Fibroblast of skin of scalp (primary cell): ENCODE measurements at places on chromosomes 6 and 20.
A peak's percentile ranks its signal among the peaks of the same experiment; 100 is the strongest.

DNA sequence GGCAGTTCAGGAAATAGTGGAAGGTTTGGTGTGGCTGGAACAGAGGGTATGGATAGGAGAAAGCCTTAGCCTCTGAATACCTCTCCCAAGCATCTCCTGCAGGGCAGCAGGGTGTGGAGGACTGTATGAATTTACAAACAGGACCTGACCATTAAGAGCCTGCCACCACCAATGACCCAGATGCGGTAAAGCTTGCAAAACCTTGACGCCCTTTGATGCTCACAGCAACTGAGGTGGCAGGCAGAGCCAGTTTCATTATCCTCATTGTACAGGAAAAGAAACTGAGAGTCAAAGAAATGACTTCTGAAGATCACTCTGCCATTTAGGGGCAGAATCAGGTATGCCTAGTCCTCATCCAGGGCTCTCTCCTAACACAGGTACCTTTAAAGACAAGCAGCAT is 2.4 kb downstream of the HM13 start:
- no peak for DNase-seq

GRCh38 chr20:19743640-19743995 is 14.4 kb upstream of the RIN2 start:
- DNase-seq: no peak

DNA sequence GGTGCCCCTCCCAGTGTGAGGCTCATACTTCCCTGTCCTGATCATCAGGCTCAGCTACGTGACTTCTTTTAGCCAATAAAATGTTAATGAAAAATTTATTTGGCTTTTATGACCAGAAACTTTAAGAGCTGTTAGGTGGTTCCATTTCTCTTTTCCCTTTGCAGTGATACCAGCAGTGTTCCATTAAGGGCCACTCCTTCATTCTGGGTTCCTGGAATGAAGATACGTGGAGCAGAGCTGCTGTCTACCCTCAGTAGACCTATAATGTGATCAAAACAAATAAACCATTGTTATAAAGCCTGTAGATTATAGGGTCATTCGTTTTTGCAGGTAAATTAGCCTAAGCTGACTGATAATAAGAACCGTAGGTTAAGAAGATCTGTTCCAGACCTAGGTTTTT is 228.0 kb downstream of the ZFAND3 start:
- no peak for DNase-seq

- DNase-seq: peak; percentile 22
Measured at GRCh38 chr6:90136176-90136575, 160.5 kb downstream of the BACH2 start.

DNA sequence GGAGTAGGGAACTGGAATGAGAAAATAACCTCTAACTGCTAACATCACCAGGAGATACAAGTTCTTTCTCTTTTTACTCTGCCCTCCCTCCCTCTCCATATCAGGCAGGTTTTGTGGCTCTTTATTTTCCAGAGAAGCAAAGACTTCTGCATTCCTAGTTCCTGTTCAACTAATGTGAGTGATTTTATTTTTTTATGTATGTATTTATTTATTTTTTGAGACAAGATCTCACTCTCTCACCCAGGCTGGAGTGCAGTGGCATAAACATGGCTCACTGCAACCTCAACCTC is 6.0 kb upstream of the IER3 start:
- no peak for DNase-seq

DNA sequence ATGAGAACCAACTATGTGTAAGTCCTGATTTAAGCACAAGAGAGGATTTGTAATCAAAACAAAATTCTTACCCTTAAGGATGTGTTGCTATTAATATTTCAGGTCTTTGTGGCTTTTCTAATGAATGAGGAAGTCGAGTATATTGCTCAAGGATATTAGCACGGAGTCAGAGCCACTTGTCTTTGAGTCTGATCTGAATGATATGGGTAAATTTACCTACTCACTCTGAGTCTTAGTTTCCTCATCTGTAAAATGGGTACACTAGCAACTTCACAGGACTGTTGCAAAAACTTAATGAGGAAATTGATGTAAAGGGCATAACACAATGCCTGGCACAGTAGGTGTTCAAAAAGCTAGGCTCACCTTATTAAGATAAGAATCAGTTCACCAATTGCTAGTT is 30.0 kb upstream of the QKI start:
- no peak for DNase-seq

- DNase-seq: no peak
Measured at GRCh38 chr20:5776077-5776476, 25.9 kb downstream of the SHLD1 start.

DNA sequence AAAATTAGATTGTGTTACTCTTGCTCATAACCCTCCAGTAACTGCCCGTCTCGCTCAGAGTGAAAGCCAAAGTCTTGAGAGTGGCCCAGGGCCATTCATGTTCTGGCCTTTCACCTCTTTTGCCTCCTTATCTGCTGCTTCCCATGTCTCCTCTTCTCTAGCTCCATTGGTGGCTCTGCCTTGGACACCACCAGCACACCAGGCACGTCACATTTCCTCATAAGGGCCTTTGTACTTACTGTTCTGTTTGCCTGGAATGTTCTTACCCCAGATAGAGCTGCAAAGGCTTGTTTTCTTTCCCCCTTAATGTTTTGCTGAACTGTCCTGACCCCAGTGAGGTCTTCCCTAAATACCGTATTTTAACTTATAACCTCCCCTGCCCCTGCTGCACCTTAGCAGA is 29.3 kb downstream of the MCM8 start:
- no peak for DNase-seq

GRCh38 chr6:42314571-42315258 is 97.1 kb upstream of the MRPS10 start:
- DNase-seq: no peak

DNA sequence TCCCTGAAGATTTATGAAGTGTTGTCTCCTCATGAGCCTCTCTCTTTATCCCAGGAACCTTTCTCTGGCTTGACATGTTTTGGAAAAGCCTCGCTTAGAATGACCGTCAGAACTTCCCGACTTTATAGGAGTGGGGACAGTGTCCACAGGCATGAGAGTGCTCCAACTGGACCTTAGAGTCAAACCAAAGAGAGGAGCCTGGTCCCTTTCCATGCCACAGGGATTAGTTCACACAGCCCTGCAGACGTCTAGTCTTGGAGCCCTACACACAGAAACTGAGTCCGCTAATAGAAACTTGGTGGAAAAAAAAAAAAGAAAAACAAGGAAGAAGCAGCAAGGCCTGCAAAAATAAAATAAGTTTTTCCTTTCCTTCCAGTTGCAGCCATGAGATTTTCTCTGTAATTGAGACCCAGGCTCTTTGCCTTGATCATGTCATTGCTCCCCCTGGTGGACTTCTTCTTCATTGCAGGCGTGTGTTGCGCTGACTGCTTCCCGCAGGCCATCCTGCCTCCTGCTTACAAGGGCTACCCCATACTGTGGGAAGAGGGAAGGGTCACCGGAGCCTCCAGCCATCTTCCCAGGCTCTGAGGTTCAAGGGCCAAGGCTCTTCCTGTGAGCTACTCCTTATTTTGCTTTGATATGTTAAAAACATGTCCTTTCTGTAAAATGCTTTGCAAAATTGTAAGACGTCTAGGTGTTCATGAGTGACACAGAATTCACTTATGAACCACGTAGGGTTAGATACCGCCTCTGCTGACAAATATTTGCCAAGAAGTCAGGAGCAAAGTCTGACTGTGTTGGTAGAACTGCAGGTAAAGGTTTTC is 201.0 kb downstream of the UST start:
- peak; percentile 83 for DNase-seq

DNA sequence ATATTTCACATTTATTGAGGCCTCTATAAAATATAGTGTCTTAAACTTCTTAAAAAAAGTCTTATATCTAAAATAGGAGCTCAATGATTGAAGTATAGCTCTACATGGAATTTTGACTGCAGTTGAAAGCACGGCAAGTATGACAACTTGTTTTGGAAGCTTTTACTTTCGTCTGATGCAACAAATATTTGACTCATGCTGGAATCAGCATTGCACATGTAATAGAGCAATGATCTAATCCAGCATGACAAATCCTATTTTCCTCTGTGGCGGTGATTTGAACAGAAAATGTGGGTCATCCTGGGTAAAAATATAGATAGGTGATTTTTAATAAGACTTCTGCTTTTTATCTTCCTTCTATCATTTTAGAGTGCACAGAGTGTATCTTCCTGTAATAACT is 111.6 kb downstream of the TINAG start:
- DNase-seq: peak; percentile 92

DNA sequence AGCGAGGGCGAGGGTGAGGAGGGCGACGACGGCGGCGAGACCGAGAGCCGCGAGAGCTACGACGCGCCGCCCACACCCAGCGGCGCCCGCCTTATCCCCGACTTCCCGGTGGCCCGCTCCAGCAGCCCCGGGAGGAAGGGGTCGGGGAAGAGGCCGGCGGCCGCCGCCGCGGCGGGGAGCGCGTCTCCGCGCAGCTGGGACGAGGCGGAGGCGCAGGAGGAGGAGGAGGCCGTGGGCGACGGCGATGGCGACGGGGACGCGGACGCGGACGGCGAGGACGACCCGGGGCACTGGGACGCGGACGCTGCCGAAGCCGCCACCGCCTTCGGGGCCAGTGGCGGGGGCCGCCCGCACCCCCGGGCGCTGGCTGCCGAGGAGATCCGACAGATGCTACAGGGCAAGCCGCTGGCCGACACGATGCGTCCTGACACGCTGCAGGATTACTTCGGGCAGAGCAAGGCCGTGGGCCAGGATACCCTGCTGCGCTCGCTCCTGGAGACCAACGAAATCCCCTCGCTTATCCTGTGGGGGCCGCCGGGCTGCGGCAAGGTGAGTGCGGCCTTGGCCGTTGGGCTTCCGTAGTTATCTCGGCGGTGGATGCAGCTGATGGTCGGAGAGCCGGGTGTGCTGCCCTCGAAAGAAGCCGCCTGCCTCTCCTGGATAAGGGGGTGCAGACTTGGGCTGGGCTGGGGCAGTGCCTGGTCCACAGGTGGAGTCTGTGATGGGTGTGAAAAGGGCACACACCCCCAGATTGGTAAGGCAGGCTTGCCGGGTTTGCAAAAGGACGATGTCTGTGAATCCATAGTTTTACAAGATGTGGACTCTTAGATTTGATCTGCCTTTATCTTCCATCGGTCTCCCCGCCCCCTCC is 938 bp downstream of the WRNIP1 start:
- peak; percentile 53 for DNase-seq
